ENCODE measurements at places on chromosomes 3 and 15.

GRCh38 chr3:119033393-119034255, 1.0 kb downstream of the IGSF11 start:
- no peak for DNase-seq

- no peak for DNase-seq
Measured at GRCh38 chr15:66734961-66735908, 33.2 kb downstream of the SMAD6 start.

DNA sequence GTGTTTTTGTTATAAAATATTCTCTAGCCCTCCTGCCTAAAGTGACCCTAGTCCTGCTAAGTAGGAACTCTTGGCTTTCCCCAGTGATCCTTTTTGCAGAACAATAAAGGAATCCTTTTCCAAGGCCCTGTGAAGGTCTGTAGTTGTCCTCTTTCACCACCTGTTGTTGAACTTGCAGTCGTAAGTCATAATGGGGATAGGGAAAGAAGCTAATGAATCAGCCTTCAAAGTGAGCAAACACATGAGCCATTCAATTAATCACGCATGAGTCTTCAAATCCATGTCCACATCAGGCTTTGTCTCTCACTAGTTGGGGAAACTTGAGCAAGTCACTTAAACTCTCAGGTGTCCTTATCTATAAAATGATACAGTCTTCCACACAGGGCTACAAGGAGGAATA, 27.6 kb downstream of the ZNF860 start:
- no peak for DNase-seq

DNA sequence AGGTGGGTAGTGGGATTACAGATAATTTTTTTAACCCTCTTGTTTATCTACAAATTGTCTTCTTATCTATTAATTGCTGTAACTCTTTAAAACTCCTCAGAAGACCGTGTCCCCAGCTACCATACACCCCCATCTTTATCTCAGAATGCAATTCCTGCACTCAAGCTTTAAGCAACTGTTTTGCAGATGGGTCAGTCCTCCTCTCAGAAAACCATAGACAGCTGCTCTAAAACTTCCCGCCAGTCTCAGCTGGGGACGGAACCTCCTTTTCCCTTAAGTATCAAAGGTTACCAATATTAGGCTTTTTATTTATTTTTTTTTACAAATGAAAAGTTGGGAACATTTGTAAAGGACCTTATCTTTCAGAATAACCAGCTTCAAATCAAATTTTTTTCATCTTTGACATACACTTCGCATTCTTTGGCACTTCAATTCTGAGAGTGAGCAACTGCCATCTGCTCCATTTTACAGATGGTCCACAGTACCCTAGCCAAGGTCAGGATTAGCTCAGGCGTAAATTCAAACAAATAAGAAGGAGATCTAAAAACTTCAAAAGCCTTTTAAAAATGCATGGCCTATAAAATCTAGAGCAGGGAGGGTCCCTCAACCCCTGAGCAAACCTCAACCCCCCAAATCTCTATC, 1.3 kb downstream of the GATM start:
- DNase-seq: no peak

GRCh38 chr3:39067286-39067685, 15.5 kb downstream of the WDR48 start:
- no peak for DNase-seq

DNA sequence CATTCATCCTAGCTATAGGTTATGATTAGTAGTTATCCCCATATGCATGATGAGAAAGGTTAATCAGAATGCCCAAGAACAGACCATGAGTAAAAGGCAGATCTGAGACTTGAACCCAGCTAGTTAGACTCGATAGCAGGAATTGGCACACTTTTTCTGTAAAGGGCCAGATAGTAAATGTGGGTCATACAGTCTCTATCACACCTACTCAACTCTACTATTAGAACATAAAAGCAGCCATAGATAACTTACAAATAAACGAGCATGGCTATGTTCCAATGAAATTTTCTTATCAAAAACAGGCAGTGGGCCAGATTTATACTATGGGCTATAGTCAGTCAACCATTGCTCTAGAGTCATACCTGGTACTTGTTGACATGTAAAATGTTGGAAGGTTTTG, 24.6 kb downstream of the POLG start:
- DNase-seq: no peak

GRCh38 chr15:78415284-78415683, 22.7 kb upstream of the IREB2 start:
- DNase-seq: no peak

DNA sequence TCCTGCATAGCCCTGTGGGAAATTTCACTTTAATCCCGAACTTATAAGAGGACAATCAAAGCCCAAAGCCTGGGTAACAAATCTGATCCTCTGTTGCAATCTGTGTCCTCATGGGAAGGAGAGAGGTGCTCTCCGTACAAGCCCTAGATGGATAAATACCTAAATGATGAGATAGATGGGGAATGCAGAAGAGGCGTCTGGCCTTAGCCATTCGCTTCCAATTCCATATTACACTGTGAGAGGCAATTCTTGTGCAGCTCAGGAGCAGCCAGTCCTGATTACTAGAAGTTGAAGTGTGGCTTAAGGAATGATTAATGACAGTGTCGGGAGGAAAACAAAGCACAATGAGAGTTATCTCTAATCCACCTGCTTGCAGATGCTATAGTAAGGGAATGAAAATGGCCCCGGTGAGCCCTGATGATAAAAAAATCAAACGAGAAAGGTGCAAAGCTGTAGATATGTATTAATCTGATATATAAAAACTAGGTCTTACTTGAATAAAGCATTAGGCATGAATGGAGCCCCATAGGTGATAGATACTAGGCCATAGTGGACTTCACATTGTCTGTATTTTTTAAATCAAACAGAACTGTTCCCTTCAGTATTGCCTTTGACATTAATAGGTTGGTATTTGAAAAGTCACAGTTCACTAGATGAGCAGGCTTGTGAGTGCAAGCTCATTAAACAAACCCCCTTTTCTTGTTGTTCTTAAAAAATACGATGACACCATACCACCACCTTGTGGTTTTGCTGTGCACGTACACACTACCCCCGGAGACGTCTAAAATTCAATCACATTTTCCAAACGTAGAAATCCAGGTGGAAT, 54.2 kb upstream of the TMCO5A start:
- DNase-seq: no peak

DNA sequence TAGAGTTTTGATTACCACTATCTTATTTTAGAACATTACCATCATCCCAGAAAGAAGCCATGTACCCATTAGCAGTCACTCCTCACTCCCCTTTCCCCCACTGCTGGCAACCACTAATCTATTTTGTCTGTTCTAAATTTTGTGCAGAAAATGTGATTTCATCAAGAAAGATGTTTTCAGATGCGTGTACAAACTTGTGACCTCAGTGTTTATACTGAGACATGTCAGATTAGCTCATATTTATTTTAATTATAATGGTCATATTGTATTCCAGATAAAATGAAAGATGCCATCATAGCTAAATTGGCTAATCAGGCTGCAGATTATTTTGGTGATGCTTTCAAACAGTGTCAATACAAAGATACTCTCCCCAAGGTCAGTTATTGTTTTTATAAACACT, 27.8 kb downstream of the PDCD6IP start:
- no peak for DNase-seq

DNA sequence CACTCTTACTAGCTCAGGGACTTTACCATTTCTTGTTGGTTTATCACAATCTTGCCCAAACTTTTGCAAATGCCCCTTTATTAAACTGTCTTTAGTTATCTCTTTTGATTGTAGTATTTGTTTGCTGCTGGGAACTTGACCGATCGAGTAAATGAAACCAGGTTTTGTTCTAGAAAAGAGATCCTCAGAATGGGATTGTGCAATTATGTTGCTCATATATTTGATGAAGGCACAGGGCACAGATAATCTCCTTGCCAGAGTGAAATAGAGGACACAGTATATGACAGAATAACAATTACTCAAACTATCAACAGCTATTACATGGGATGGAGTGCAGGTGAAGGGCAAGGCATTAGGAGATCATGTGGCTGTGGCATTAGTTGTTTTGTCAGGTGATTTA, 216.6 kb upstream of the RASGRP1 start:
- no peak for DNase-seq

DNA sequence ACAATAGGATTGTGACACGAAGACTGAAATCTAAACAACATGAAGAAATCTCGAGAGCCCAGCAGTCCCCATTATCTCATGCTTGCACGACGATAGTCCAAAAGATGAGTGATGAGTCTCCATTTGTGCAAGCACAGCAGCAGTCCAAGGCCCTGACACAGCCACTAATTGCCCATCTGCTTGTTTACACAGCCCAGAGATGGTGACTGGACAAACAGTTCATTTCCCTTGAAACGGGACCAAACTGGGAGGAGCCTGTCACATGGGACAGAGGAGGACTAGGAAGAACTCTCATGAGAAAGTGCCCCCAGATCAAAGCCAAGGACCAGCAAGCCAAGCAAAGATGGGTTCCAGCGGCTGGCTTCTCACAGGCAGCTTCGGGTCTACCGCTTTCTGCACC, 121.0 kb downstream of the GREM1 start:
- no peak for DNase-seq

DNA sequence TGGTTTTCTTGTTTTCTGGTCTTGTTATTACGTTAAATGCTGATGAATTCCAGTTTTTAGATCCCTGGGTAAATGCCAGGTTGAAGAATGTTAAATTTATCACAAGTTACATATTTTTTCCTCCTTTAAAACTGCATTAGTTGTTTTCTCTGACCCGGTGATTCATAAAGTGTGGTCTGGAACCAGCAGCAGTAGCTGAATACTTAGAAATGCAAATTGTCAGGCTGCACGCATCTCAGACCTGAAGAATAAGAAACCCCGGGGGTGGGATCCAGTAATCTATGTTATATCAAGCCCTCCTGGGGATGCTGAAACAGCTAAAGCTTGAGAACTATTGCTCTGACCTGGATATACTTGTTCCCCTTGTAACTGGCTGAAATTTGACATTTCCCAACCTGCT, 69.1 kb downstream of the PEX5L start:
- no peak for DNase-seq

DNA sequence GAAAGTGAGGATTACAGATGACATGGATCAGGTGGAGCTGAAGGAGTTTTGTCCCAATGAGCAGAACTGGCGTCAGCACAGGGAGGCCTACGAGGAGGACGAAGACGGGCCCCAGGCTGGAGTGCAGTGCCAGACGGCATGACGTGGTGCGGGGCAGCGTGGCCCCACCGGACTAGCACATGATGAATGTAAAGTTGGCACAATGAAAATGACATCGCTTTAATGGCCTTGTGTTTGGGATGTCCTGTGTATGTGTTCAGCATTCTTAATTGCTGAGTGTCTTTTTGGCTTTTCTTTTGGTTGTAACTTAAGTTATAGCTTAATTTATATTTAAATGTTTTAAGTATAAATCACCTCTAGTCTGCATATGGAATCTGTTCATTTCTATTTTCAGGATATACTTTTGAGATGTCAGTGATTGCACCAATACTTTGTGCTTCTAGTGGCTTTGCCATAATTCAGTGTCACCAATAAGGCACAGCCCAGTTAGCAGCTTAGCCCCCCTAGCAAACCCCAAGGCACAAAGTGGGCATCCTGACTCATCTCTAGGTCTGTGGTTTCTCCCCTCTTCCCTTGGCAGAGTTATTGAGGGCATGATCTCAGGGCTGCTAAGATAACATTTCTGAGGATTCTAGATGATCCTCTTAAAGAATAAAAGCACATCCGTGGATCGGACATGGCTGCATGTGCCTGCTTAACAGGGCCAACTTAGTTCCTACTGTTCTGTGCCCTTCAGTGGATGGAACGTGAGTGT, 16.1 kb downstream of the DNAJA4 start:
- no peak for DNase-seq

DNA sequence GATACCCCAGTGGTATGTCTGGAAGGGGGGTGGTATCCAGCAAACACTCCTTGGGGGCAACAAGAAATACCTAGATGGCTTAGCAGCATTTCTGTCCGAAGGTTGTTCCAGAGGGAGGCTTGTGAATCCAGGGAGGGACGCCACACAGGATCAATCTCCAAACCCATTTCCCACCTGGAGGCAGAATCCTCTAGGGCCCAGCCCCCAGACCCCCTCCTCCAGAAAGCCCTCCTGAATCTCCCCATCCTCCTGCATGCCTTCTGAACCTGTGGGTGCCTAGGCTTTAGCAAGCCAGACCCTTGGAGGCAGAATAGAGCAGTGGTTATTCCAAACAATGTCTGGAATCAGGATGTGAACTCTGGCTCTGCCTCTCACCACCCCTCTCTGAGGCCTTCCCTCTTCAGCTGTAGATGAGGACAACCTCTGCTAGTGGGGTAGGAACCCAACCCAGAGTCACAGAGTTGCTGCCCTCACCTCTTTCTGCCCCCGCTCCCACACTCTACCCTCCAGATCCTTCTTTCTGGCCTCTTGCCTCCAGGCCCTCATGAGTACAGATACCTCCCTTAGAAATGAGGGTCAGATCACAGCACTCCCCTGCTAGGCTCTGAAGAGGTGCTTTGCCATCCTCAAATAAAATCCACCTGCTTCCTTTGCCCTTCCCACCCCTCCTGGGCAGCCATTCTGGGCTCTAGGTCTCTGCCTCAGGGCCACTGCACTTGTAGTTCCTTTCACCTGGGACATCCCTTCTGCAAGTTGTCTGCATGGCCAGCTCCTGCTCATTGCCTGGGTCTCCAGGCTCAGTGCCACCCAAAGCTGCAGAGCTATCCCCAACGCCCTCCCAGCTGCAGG, 8.1 kb downstream of the CISH start:
- DNase-seq: no peak

GRCh38 chr15:58139989-58140522, 1.9 kb downstream of the AQP9 start:
- no peak for DNase-seq

GRCh38 chr3:10462641-10463532, 42.5 kb downstream of the ATP2B2 start:
- no peak for DNase-seq

GRCh38 chr3:140522653-140523380, 155.0 kb upstream of the TRIM42 start:
- no peak for DNase-seq

DNA sequence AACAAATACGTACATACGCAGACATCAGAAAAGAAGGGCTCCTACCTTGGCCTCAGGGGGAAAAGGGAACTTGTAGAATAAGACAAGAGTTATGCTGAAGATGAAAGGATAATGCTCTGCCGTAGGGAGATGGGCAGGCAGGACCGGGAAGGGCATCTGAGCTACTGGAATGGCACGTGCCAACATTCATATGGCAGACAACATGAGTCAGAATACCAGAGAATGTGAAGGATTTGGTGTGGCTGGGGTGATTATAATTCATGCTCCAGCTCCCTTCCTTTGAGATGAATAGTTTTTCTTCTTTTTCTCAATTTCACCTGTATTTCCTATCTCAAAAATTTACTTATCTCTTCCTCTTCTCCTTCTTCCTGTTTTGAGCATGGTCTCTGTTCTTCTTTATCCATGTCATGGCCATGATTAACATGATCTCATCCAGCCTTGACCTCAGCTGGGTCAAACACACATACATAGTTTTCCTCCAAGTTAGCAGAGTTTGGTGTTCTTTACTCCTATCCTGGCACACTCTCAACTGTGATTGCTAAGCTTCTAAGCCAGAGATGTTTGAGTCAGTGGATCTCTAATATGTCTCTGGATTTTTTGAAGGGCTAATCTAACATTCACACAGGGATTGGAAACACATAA, 507.0 kb downstream of the FOXP1 start:
- no peak for DNase-seq

GRCh38 chr3:63584681-63585080, 67.8 kb upstream of the SNTN start:
- no peak for DNase-seq

Measured in activated naive CD4-positive, alpha-beta T cell (primary cell).